Stomach (tissue), 19 donors: ENCODE measurements at places on chromosomes 11 and 22.

GRCh38 chr22:19508024-19508776, 16.0 kb downstream of the CLDN5 start:
- no peak overlapping the region for H3K27ac ChIP-seq
- no peaks in the 10 kb centered on the region for H3K36me3 ChIP-seq
- no peaks in the 10 kb centered on the region for H3K4me1 ChIP-seq
- H3K4me3 ChIP-seq: no peak overlapping the region

DNA sequence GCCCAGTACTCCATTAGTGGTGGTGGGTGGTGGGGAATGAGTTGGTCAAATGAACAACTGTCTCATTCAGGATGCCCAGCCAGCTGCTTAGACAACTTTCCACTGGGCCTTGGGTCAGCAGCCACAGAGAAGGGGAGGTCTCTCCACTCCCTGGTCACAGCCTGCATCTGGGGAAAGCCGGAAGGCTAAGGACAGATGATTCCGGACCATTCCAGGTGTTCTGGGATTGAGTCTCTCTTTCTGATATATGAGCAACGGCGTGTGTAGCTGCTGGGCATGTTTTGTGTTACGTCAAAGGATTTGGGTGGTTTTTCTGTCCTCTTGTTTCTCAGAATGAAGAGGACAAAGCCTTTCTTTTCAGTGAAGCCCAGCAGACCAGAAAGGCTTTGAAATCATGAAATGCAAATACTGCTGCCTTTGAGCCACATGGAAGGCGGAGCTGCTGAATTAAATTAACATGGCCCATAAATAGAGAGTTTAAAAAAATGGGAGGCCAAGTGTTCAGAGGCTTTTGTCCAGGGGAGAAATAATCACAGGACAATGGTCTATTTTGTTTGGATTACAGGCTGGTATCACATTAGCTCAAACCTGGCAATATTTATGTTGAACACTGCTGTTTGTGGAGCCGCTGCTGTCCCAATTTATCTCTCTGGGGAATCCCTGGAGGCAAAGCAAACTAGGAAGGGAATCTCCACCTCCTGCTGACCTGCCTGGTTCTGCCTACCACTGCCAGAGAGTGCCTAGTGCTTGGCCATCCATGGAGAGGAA, 234.4 kb upstream of the E2F8 start:
- DNase-seq: no peak
- peaks cover 8% of the 10 kb centered on the region for H3K27me3 ChIP-seq
- H3K4me3 ChIP-seq: no peak overlapping the region
- H3K27ac ChIP-seq: no peak overlapping the region
- H3K4me1 ChIP-seq: no peaks in the 10 kb centered on the region

DNA sequence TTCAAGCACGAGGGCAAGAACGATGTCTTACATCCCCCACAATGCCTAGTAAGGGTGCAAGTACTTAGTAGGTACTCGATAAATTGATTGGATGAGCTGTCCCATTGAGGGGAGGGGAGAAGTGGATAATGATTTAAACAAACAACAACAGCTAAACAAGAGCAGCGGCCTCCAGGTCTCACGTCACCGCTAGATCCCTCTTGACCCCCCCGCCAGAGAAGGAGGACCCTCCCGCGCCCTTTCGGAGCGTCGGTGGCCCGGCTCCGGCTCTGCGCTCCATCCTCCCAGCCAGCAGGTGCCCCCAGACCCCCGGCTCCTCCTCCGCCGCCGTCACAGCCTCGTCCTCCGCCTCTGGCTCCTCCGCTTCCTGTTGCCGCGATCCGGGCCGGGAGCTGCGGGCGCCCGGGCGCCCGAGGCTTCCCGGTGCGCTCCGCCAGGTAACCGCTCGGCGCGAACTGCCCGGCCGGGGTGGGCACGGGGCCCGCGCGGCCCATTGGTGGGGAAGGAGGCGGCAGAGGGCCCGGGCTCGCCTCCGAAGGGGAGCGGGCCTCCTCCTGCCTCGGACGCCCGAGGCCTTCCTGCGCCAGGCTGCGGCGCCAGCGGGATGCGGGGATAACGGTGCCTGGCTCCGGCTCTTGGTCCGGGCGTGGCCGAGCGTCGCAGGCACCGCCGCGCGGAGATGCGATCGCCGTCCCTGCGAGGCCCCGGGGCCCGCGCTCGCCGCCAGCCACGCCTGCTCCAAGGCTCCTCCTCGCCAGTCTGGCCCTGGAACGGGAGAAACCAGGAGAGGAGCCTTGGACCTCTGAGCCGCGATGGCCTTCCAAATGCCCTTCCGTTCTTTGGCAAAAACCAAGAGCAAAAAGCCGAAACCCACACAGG, at the start of gene TLCD5:
TLCD5 (plus strand) TSS at position 368 of the 879 bp plus-strand sequence. CDS start 2,143 bp downstream, outside the sequence.
- peak within 1 kb of the TSS; percentile 73 for H3K4me3 ChIP-seq
- DNase-seq: peak; percentile 92
- H3K27ac ChIP-seq: peak within 1 kb of the TSS; percentile 85
- peaks cover 31% of the 10 kb centered on the region for H3K4me1 ChIP-seq
- H3K36me3 ChIP-seq: peaks cover 5% of the 10 kb centered on the region

DNA sequence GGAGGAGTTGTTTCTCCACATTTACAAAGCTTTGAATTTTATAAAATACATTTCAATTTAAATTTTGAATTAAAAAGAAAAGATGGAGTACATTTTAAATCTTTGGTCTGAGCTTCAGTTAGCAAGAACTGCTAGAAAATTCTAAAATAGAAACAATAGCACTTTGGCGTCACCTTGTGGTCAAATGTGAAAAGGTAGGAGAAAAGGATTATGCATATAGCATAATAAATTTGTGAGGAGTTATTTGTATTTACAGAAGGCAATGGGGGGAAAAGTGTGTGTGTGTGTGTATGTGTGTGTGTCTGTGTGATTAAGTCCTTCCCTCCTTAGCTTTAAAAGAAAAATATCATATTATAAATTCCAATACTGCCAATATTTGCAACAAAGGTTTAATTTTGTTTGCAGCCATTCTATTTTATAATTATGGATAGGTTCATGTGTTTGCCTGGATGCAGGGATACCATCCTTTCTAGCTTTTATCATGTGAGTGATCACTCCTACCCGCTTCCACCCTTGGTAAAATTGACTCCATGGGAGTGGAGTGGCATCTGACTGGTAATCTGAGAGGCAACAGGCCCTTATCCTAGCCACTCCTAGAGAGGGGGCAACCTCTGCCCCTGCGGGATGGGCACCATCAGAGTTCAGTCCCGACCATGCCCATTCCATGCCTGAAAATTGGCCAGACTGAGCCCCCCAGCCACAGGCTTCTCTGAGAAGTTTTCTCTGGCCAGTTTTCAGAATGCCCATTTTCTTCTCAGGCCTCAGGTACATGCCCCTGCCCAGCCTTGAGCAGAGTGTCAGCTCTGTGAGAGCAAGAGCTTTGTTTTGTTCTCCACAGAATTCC, 13.6 kb upstream of the LGR4 start:
- no peak overlapping the region for H3K4me3 ChIP-seq
- DNase-seq: peak; percentile 85
- H3K27me3 ChIP-seq: no peaks in the 10 kb centered on the region
- H3K4me1 ChIP-seq: no peaks in the 10 kb centered on the region
